ENCODE measurements at places on chromosomes 11 and 22. TPM values are rescaled to one million over a fixed set of nuclear protein-coding genes. Genes with fewer than 3 reads are reported as not detected.

Gene OR8D1
- not detected for total RNA-seq

Gene SCO2
- 2.6 TPM for total RNA-seq

Gene CECR2
- 0.24 TPM for total RNA-seq

Gene CARD18
- not detected for total RNA-seq

Gene CNIH2
- not detected for total RNA-seq

Gene CRACR2B
- 4.3 TPM for total RNA-seq

Gene CATSPER1
- total RNA-seq, result 1.1 TPM

Gene KRTAP5-7
- 0.24 TPM for total RNA-seq

Gene OR2AG1
- total RNA-seq, result not detected

Gene ACR
- 2.6 TPM for total RNA-seq

Gene POTEH
- total RNA-seq, result not detected

Gene GGTLC3
- total RNA-seq, result not detected

Gene SMIM35
- total RNA-seq, result not detected

Gene OR51T1
- total RNA-seq, result not detected

Gene DRD4
- total RNA-seq, result 0.48 TPM

Gene FXYD6
- total RNA-seq, result 62.8 TPM

Gene SCGB2A2
- total RNA-seq, result not detected

Gene ZNRF3
- total RNA-seq, result 8.5 TPM

Gene VPREB1
- total RNA-seq, result not detected

Gene LARGE1
- total RNA-seq, result 94.4 TPM

Gene SLC22A6
- total RNA-seq, result not detected

Gene SLC5A1
- not detected for total RNA-seq

Gene ANO5
- total RNA-seq, result 3.5 TPM

Gene PPP1R14B
- 102 TPM for total RNA-seq

Gene PAFAH1B2
- 61.2 TPM for total RNA-seq

Gene CHRM1
- not detected for total RNA-seq

Gene KCNJ4
- total RNA-seq, result not detected

Gene PLAAT2
- not detected for total RNA-seq

Gene UPK3A
- total RNA-seq, result not detected

Gene EXPH5
- total RNA-seq, result 1.3 TPM

Gene PGA5
- total RNA-seq, result 0.71 TPM

Gene NAV2
- 69.2 TPM for total RNA-seq

Gene APOBEC3B
- 0.56 TPM for total RNA-seq

All from posterior vena cava (tissue), 2 donors.